ENCODE measurements at places on chromosomes 4 and X.

DNA sequence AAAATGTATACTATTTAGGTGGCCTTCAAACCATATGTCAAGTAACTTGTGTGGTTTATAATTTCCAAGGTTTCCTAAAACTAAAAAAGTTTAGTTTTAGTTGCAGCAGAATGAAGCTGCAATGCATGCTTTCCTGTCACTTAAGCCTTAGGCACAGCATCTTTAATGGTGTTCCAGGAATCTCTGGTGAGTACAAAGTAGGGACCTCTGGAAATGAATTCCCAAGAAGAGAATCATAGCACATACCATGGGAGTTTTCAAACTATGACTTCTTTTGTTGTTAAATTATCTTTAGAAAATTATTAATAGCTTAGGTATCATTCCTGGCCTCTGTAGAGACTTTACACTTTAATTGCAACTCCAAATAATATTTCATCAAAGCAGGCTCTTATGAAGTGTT is 1005.9 kb upstream of the PABPC4L start:
- no peak for DNase-seq

DNA sequence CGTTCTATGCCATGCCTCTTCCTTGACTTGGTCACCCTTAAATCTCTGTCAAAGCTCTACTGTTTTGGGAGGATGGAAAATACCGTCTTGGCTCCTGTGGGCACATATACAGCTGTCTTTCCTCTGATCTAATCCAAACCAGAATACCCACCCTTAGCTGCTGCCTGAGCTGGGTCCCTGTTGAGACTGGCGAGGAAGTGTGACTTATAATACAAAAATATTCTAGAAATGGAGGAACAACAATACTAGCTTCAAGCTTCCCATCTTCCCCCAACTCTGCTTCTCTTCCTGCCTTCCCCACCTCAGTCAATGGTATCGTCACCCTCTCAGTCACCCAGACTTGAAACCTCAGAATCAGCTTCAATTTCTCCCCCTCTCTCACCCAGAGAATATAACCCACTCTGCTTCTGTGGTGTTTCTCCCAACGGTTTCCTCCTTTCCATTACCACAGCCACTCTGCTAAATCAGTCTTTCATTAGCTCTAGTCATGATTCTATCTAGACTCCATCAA is 599 bp upstream of the IL2RG start:
- DNase-seq, result no peak

- no peak for DNase-seq
Measured at GRCh38 chr4:26826721-26827120, 33.9 kb upstream of the STIM2 start.

DNA sequence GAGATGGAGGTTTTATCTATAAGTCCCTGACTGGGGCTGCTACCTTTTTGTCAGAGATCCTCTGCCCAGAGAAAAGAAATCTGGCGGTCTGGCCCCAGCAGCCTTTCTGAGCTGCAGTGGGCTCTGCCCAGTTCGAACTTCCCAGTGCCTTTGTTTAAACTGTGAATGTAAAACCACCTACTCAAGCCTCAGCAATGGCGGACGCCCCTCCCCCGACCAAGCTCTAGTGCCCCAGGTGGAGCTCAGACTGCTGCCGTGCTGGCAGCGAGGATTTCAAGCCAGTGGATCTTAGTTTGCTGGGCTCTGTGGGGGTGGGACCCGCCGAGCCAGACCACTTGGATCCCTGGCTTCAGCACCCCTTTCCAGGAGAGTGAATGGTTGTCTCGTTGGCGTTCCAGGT is 121.8 kb downstream of the TSPAN5 start:
- DNase-seq, result no peak

DNA sequence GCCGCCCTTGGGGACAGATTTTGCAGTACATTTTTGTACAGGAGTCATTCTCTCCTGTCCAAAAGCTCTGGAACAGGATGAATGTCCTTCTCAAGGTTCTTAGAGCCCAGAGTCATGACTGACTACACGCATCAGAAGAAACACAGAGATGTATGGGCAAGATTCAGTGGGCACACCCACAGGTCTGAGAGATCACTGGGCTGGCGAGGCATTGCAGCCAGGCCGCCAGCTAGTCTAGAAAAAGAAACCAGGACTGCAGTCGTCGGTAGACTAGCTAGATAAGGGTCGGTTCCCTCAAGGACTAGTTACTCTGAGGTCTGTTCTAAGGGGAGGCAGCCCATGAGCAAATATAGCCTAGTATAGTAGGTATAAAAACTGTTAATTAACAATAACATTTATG is 19.8 kb downstream of the GBA3 start:
- no peak for DNase-seq
